ENCODE measurements at places on chromosomes 6 and 20. TPM values are rescaled to one million over a fixed set of nuclear protein-coding genes. Genes with fewer than 3 reads are reported as not detected.

Gene PPIL6
- 1.9 TPM for total RNA-seq

- DNase-seq, result no peak
Measured at GRCh38 chr6:4849226-4850022, 73.2 kb downstream of the CDYL start.

GRCh38 chr6:134026597-134026996, 25.8 kb downstream of the SLC2A12 start:
- DNase-seq, result no peak

DNA sequence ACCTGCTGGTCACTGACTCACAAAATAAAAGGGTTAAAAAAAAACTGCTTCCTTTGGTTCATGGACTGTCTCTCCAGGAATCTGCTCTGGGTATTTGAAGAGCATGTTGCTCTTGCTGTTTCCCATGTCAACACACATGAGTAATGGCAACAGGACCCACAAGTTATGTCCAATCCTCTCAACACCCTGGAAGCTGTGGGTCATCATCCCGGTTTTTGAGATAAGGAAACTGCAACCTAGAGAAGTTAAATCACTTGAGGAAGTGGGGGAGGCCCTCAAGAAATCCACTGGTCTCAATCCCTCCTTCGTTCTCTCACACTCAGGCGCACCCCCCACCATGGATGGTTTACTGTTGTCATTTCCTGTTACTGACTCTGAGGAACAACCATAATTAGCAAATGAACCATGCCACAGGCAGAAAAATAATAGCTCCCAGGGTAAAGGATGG, 12.4 kb downstream of the MAP1LC3A start:
- no peak for DNase-seq

DNA sequence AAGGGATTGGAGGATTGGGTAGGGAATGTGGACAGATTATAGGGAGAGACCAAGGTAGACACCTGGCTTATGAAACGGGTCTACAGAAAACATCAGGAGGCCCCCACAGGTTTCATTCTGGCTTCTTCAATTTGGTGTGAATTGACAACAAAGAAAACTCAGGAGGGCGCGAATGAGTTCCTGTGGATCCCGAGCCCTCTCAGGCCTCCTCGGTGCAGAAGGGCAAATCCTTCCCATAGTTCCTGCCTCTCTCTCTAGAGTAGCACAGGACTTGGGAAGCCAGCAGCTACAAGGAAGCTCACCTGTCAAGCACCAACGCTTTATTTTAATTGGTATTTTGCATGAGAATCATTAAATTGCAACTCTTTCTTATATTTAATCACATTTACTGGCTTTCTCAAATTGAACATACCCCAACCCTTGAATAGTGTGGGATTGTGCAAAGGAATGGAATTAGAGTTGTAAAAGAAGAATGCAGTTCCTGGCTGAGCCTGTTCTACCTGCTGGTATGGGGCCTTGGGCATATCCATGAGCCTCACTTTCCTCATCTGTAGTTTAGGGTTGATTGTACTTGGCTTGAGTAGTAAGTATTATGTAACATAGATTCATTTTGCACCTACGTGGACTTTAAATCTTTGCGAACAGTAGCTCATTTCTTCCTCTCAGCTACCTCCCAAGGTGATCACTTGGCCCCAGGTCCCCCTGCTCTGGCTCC, 56.4 kb upstream of the PHACTR2 start:
- DNase-seq, result no peak
